ENCODE measurements at places on chromosomes 12 and 14.

GRCh38 chr12:122523280-122523679 lies 3.5 kb downstream of the RSRC2 start:
- DNase-seq = peak; percentile 35

GRCh38 chr12:75975702-75976101 lies 55.9 kb downstream of the PHLDA1 start:
- no peak for DNase-seq

DNA sequence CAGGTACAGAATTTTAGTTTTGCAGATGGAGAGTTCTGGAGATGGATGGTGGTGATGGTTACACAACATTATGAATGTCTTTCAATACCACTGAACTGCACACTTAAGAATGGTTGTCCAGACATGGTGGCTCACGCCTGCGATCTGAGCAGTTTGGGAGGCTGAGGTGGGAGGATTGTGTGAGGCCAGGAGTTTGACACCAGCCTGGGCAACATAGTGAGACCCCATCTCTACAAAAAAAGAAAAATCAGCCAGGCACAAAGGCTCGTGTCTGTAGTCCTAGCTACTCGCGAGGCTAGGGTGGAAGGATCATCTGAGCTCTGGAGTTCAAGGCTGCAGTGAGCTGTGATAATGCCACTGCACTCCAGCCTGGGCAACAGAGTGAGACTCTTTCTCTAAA lies 8.1 kb upstream of the USP30 start:
- DNase-seq = no peak

GRCh38 chr12:79326663-79327062 lies 364.1 kb downstream of the PAWR start:
- no peak for DNase-seq

- no peak for DNase-seq
Measured at GRCh38 chr12:93571925-93572711, at the start of gene SOCS2. SOCS2 (plus strand) TSS chr12:93572675; CDS start chr12:93572898, 223 bp downstream.
